Aorta (tissue), 5 donors: ENCODE measurements at places on chromosomes 4 and X.
A peak's percentile ranks its signal among the peaks of the same experiment; 100 is the strongest.

- DNase-seq, result no peak
Observed at GRCh38 chr4:73341454-73341853, 62.6 kb upstream of the ALB start.

DNA sequence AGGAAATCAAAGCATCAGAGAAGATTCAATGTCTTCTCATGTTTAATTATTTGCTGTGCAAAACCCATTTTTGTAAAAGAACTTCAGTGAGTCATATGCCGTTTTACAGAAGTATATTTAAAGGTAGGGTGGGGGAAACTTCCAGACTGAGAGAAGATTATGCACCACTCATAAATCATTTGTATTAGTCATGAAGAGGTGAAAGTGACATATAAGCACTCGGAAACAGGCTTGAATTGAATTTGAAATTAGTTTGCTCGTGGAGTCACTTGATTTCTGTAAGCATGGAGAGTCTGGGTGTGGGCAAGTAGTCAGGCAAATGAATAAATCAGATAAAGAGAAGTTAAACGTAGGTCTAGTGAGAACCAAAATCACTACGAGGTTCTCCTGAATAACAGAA, 335.1 kb downstream of the ANK2 start:
- no peak for DNase-seq

- DNase-seq, result peak; percentile 29
Observed at GRCh38 chr4:1568855-1569460, 115.2 kb downstream of the FAM53A start.

GRCh38 chr4:1686440-1687036, 2.4 kb upstream of the FAM53A start:
- DNase-seq, result peak; percentile 62

GRCh38 chrX:125289209-125289608, 30.5 kb upstream of the TEX13C start:
- no peak for DNase-seq

DNA sequence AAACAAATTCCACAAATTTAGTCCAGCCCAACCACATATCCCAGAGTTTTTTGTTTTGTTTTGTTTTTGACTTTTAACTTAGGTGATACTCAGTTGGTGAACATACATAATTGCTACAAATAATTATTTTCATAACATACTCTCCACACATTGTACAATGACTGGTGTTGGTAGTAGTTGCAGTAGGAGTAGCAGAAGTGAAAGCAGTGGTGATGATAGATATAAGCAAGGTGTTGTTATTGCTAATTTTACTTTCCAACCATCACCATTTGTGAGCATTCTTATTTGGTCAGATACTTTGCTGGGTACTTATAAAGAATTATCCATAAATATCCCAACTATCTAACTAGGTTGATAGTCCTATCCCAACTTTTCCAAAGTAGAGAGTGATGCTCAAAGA, 47.3 kb downstream of the ARHGAP24 start:
- no peak for DNase-seq

- DNase-seq, result no peak
Observed at GRCh38 chr4:119082661-119083060, 53.0 kb upstream of the MYOZ2 start.

DNA sequence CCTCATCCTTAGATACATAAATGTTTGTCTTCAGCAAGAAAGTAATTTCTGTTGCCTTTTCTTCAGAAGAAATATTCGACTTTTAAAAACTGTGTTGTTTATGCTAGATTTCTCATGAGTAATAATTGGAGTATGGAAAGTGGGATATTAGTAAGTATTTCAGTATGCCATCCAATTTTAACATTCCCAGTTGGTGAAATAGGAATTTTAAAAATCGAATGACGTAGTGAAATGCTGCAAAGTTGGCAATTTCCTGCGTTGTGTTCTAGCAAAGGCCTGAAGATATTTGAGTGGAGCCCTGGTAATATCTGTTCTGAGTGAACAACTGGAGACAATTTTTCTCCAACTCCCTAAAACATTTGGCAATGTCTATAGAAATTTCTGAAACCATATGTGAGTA, 190.1 kb downstream of the ZNF330 start:
- DNase-seq, result no peak

DNA sequence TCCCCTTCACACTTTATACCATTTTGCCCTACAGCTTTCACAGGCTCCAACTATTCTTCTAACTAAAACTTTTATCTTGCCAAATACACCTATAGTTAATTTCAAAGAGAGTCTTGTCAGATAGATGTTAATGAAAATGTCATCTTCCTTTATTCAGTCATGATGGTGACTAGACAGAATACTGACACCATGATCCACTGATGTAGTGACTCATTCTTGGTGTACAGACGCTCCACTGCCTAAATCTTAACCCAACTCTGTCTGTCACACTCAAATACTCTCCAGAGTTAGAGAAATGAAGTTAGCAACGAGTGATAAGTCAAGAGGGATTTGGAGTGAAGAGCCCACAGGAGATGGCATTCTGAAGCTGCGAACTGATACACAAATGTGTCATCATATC, 32.1 kb upstream of the HDAC8 start:
- DNase-seq, result no peak

DNA sequence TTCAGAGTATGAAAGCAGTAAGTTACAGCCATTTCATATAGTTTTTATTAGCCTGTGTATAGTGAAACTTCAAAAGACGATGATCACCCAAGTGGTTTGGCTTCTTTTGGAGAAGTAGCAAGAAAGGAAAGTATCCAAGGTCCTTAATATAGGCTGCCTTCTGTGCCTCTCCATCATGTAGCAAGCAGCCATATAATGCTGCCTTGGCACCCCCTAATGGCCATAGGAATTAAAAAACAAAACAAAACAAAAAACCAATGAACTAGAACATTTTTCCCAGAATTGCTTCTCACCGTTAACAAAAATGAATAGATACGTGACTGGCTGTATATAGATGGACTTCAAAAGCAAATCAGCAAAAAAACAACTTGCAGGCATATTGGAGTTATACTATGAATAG, 18.9 kb downstream of the LAMP2 start:
- no peak for DNase-seq

DNA sequence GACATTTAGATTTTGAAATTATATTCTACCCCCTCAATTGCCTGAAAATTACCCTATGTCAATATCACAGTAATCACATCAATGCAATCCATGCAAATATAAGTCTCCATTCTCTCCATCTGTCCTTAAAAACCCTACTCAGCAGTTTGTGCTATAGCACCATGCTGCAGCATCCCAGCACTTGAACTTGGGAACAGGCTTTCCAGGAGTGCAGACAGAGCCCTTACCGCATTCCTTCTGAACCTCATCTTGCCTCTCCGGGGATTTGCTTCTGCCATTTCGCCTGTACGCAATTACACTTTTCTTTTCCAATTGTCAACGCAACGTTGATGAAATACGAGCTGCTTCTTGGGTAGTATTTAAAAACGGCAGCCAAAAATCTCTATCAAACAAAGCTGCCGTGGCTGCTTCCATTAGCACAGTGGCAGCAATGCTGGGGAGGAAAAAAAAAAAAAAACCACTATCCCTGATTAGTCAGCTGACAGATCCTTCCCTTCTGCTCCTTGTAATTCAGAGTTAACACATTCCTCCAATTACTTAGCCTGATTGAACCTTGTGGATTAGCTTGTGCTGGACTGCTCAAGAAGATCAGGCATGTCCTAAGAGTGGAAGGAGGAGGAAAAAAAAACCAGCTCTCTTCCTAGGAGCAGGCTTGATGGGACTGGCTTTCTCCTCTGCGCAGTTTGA, 65.6 kb downstream of the MCF2 start:
- DNase-seq, result no peak

GRCh38 chr4:875818-876423, 50.0 kb upstream of the CPLX1 start:
- DNase-seq, result no peak

DNA sequence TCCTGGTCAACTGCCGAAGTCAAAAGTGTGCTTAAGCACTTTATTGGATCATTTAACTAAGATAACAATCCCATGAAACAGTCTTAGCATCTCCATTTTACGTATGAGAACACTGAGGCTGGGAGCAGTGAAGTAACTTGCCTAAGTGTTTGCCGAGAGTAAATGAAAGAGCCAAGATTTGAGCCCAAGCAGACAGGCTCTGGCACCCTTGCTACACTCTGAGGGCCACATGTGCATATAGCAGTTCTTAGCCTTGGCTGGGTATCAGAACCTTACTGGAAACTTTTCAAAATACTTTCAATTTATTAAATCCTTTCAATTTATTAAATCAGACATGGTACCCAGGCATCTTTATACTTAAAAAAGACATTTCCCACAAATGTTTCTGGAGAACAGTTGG, 225.9 kb downstream of the NR3C2 start:
- no peak for DNase-seq

GRCh38 chr4:104869831-104870230, 276.8 kb upstream of the TET2 start:
- DNase-seq, result no peak

- no peak for DNase-seq
Observed at GRCh38 chrX:39309721-39310152, 508.5 kb downstream of the MID1IP1 start.

DNA sequence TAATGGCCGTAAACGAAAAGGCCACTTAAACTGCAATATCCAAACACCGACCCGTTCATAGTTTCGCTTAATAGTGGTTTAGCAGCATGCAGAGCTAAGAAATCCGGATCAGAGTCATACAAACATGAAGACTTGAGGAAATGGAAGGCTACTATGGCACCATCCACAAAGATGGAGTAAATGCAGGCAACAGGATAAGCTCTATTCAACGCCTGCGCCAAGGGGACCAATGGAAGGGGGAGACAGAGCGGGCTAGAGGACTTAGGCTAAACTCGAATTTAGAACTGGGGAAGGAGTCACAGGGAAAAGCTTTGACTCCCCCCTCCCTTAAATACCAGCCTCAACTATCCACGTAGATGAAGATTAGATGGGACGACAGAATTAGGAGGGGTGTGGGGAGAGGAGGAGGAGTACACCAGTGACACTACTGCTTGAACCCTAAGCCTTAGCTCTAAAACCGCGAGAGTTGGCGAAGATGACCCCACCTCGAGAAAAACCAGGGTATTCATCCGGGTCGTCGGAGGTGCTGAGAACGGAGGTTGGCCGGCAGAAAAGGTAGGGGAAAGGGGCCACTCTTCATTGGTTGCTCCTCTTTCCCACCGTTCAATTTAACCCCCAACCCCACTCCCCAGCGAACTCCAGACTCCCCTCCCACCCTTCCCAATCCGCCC, 3.5 kb downstream of the HUWE1 start:
- no peak for DNase-seq

DNA sequence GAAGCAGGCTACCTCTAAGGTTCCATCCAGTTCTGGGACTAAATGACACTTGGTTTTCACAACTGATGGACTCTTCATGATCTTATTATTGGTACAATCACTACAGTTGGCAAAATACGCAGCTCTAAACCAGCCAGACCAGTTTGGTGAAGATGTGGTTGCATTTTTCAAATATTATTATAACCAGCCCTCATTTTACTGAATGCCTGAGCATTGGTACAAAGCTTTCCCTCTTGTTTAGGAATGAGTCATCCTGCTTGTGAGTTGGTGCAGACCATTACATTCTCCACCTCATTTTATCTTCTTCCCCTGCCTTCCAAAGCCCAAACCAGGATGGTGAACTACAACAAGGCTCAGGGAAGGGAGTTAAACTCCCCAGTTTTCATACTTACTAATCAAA, 223.1 kb downstream of the KDR start:
- no peak for DNase-seq

GRCh38 chr4:94274912-94275311, 67.2 kb downstream of the SMARCAD1 start:
- no peak for DNase-seq

DNA sequence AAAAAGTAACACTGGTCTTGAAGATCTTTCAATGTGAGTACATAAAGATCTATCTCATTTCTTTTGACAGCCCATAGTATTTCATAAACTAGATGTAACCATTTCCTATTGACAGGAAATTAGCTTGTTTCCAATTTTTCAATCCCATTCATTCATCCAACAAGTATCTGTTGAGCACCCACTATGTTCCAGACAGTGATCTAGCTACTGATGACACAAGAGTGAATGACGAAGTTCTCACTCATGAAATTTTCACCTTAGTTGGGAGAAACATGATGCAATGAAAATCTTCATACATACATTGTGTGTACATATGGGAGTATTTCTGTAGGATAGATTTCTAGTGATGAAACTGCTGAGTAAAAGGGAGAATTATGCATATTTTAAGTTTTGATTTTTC, 1.7 kb downstream of the CD38 start:
- DNase-seq, result no peak

DNA sequence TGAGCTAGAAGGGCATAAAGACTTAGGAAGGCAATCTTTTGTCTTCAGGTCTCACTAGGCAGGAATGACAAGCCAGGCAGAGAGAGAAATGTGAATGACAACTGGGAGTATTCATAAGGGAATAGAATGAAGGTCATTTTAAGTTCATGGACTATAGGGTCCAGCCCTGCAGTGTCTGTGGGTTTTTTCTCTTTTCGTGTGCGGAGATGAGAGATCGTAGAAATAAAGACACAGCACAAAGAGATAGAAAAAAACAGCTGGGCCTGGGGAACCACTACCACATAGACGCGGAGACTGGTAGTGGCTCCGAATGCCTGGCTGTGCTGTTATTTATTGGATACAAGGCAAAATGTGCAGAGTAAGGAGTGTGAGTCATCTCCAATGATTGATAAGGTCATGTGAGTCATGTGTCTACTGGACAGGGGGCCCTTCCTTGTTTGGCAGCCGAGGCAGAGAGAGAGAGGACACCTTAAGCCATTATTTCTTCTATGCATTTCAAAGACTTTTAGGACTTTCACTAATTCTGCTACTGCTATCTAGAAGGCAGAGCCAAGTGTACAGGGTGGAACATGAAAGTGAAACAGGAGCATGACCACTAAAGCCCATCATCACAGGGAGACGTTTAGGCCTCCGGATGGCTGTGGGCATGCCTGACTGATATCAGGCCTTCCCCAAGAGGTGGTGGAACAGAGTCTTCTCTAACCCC, 921.8 kb upstream of the PCDH10 start:
- DNase-seq, result no peak

- DNase-seq, result peak; percentile 64
Observed at GRCh38 chrX:136030303-136031191, 45.3 kb downstream of the SLC9A6 start.

- no peak for DNase-seq
Observed at GRCh38 chr4:161604516-161605300, 559.1 kb downstream of the FSTL5 start.

DNA sequence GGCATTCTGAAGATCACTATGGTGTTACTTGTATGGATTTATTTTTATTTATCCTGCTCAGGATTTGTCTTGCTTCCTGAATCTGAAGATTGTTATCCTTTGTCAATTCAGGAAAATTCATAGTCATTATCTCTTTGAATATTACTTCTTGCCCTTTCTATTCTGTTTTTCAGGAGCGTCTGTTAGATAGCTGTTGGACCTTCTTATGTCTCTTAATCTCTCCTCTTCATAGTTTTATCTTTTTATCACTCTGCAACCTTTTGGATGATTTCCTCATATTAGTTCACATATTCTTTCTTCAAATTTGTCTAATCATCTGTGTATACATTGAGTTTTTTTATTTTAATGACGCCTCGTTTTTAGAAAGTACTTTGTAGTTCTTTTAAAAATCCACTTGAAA, 19.6 kb downstream of the WDR19 start:
- DNase-seq, result no peak
